Uterus (tissue), 4 donors: ENCODE measurements at places on chromosomes 7 and 10. TPM values are rescaled to one million over a fixed set of nuclear protein-coding genes. Genes with fewer than 3 reads are reported as not detected.

GRCh38 chr7:111138586-111138985, 47.7 kb downstream of the LRRN3 start:
- no peaks in the 10 kb centered on the region for H3K36me3 ChIP-seq
- no peaks in the 10 kb centered on the region for H3K27me3 ChIP-seq
- no peaks in the 10 kb centered on the region for H3K4me1 ChIP-seq
- H3K4me3 ChIP-seq = no peak overlapping the region
- no peak for DNase-seq
- H3K27ac ChIP-seq = no peak overlapping the region

GRCh38 chr7:121343302-121343701, 14.5 kb downstream of the WNT16 start:
- no peak for DNase-seq
- no peak overlapping the region for H3K4me3 ChIP-seq
- no peaks in the 10 kb centered on the region for H3K36me3 ChIP-seq
- no peaks in the 10 kb centered on the region for H3K4me1 ChIP-seq

- no peak overlapping the region for H3K4me3 ChIP-seq
- H3K4me1 ChIP-seq = peaks cover 2% of the 10 kb centered on the region
- no peaks in the 10 kb centered on the region for H3K27me3 ChIP-seq
- no peak for DNase-seq
- no peak overlapping the region for H3K27ac ChIP-seq
Measured at GRCh38 chr10:73935895-73936294, 25.0 kb downstream of the PLAU start.

DNA sequence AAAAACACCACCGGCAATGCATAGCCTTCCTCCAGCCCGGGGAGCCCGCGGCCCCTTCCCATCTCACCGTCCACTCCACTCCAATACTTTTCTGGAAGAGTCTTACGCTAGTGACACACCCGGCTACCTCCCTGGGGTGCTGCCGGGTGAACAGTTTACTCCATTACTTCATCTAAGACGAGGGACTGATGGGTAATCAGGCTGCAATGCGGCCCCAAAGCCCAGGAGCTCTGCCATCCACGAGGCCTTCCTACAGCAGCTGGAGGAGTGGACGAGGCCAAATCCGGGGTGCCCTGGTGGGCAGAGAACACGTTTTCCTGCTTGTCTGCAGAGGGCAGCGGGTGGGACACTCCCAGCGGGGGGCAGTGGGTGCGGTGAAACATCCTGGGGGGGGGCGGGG, 356.2 kb upstream of the SHH start:
- H3K4me1 ChIP-seq = no peaks in the 10 kb centered on the region
- H3K4me3 ChIP-seq = no peak overlapping the region
- no peaks in the 10 kb centered on the region for H3K36me3 ChIP-seq
- no peak overlapping the region for H3K27ac ChIP-seq
- no peaks in the 10 kb centered on the region for H3K27me3 ChIP-seq
- no peak for DNase-seq

Gene LIPN
- not detected for total RNA-seq

Gene COL28A1
- 6.8 TPM for total RNA-seq

Gene HECW1
- total RNA-seq = not detected
